ENCODE measurements at places on chromosomes 4 and X.

DNA sequence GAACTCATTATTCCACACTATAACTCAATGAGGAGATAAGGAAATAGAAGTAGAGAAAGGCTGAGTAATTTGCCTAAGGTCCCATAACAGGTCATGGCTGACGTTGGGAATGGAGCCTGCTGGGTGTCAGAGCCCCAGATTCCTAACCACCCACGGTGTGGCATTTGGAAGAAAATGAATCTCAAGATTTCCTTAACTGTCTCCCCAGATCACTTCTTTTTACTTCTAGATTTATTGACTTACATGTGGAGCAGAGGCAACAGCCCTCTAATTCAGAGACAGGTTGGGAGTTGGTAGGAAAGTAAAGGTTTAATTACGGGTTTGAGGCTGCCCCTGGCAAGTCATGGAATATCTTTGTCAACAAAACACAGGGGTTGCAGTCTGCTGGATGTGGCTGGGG lies 134.0 kb downstream of the ARHGAP10 start:
- DNase-seq, result no peak

- no peak for DNase-seq
Observed at GRCh38 chr4:68209003-68209402, 36.5 kb downstream of the TMPRSS11B start.

GRCh38 chrX:3226087-3226486 lies 120.4 kb downstream of the MXRA5 start:
- DNase-seq, result no peak

- DNase-seq, result no peak
Observed at GRCh38 chr4:683247-683897, 5.6 kb downstream of the SLC49A3 start.

DNA sequence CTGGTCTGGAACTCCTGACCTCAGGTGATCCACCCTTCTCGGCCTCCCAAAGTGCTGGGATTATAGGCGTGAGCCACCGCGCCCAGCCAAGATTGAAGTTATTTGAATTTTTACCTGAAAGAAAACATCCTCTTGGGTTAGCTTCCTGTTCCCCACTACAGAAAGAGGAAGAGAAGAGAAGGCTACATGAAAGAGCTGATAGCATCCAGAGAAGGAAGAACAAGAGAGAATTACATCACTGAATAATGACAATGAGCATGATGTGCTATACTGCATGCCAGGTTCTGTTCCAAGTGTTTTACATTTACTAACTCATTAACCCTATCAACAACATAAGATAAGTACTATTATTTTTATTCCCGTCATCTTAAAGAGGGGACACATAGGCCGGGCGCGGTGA lies 11.5 kb upstream of the TBC1D1 start:
- DNase-seq, result no peak

DNA sequence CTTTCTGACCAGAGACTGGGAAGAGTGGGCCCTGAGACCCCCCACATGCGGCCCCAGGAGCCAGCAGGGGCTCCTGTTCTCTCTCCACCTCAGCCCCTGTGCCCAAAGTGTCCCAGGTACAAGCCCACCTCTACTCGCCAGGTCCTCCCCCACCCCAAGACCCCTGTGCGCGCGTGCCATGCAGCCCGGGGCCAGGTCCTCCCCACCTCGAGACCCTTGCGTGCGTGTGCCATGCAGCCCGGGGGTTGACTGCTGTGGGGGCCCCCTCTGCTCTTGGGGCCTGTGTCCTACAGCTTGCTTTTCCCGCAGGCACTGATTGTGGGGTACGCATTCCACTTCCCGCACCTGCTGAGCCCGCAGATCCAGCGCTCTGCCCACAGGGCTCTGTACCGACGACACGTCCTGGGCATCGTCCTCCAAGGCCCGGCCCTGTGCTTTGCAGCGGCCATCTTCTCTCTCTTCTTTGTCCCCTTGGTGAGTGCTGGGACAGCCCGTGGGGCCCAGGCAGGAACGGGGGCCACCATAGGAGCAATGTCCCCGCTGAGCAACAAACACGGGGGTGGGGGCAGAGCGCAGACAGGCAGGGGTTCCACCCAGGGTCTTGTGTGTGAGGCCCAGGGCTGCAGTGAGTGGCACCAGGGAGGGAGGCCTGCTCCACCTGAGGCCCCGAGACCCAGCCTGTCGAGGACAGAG lies 20.3 kb downstream of the DGKQ start:
- DNase-seq, result no peak

DNA sequence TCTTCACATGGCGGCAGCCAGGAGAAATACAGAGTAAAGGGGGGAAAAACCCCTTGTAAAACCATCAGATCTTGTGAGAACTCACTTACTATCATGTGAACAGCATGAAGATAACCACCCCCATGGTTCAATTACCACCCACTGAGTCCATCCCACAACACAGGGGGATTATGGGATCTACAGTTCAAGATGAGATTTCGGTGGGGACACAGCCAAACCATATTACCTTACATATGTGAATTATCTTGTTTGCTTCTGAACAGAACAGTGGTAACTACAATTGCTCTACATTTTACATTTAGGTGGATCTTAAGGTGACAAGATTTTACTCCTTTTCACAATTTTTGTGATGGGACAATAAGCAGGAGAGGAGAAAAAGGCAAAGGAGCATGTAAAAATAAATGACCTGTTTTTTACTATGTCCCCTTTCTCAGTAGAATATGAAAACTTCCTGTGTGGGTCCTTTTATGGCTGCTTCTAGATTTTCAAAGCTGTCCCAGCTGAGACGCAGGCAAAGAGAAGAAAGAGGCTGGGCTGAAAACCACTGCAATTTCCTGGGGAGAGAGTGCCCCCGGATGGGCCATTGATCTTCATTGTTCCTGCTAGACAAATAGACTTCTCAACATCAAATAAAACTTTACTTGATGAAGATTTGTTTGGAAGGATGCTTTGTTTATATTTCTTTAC lies 45.9 kb upstream of the PGM2 start:
- peak; percentile 5 for DNase-seq

DNA sequence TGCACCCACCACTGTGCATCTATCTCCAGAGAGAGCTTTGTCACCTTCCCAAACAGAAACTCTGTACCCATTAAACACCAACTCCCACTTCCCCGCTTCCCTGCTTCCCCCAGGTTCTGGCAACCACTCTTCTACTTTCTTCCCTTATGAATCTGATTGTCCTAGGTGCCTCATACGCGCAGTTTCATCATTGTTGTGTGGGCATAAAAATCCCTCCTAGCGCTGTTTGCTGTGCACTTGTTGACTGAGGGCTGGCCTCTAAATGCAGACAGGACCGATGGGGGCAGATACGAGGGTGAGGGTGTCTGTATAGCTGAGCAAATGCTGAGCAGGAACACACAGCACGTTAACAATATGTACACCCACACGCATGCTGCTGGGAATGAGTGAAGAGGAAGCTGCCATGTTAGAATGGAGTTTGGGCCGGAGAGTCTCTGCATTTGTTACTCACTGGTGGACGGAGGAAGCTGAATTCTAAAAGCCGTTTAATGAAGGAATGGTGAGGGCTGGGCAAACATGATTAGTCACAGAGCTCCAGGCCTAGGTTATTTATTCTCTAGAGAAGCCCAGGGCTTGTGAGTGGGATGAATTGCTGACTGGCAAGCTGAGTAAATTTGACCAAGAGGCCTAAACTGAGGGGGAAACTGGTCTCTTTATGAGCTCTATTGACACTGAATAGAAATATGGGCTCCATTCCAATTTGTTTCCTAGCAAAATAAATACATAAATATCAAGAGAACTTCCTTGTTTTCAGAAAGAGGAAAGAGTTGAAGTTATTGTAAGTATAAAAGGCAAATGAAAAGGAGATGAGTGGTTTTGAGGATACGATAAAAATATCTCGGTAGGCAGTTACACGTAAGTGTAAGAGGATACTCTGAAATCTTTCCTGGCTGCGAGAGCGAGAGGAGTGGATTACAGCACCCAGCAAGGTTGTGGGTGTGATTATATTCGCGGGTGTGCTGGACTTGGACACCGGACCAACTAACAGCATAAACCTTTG lies 95.9 kb upstream of the RPS6KA3 start:
- DNase-seq, result no peak

DNA sequence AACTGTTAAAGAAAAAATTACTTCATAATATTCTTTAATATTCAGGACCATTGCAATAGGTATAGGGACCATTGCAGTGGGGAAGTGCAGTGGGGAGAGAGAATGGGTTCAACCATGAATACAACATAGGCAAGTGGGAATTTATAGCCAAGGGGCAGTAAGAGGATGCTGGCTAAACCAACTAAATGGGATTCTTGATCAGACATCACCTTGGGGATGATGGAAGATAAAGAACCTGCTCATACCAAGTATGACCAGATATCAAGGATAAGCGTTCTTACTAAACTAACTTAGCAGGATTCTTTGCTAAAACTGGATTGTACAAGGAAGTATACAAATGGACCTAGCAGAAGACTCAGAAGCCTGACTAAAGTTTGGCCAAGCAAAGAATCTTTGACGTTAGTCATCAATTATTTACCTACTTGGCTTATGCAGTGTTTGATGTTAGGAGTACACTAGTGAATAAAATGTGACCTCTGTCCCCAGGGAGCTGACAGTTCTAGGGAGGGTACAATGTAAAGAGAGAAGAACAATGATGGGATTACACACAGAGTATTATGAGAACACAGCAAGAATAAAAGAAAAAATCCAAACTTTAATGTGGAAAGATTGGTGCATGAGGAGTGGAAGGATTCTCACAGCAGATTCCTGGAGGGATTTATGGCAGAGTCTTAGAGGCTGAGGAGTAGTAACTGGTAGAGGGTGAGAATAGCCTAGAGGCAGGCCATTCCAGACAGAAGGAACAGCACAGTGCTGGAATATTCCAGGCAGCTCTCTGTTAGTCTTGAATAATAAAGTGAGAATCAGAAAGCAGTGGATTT lies 54.7 kb upstream of the MYOZ2 start:
- no peak for DNase-seq

DNA sequence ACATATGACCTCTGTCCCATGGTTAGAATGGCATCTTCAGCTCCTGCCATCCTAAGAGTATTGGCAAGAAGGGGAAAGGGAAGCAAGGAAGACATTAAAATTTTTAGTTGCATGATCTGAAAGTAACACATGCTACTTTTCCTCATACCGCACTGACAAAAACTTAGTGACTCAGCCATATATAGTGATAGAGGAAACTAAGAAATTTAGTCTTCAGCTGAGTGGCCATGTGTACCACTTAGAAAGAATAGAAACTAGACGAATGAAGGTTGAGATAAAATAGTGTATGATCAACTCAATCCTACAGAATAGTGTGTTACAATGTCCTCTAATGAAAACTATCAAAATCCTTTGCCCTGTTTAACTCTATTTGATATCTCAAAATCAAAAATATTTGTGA lies 164.1 kb downstream of the PPP3CA start:
- DNase-seq, result no peak
